ENCODE measurements at places on chromosomes 6 and 20.
A peak's percentile ranks its signal among the peaks of the same experiment; 100 is the strongest.

GRCh38 chr6:125732398-125732797 is 17.0 kb upstream of the HEY2 start:
- DNase-seq = no peak

DNA sequence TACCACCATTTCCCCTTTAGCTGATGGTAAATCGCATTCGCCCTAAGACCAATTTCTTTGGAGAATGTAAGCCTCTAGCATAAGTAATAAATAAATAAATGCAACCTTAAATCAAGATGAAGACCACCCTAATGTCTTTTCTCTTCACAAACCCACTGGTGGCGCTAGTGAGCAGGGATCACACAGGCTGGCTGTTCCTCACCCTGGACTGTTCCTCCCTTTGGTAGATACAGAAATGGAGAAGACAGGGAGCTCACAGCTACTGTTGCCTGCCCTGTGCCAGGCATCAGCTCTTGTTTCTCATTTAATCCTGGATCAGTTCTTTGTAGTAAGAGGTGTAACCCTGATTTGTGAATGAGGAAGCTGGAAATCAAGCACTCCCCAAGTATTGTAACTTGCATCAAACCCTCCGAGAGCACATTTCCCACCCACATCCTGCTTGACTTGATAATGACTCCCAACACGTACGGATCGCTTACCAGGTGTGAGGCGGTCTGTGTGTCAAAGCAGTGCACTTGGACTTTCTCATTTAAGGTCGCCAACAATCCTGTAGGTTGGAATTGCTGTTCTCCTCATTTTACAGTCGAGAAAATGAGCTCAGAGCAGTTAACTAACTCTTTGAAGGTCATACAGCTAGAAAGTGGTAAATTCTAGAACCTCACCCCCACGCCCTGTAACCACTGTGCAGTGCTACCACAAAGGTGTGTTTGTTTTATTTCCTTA is 236.1 kb downstream of the TSHZ2 start:
- DNase-seq = no peak

GRCh38 chr6:136324686-136325380 is 35.2 kb upstream of the BCLAF1 start:
- no peak for DNase-seq

DNA sequence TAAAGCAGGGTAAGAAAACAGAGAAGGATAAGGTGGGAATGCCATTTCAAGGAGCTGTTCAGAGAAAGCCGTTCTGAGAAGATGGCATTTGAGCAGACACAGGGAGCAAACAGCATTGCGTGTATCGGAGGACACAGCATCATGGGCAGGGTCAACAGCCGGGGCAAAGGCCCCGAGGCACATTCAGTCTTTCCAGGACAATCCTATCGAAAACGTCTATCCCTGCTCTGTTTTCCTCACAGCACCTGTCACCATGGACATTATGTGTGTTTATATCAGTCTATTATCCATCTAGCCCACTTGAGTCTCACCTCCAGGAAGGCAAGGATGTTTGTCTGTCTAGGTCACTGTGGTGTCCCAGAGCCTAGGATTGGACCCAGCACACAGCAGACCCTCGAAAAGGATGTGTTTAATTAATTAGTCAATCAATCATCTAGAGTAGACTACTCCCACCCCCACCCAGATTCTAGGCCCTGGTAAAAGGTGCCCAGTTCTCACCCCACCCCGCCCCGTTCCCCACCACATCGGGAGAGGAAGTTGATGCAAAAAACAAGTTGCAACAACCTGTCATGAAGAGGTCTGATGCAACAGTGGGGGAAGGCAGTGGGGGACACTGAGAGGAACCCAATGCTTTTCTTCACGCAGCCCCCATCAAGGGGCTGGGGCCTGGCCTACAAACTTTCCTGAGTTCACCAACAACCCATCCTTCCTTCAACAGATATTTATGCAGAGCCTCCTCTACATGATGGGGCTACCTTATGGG is 66.6 kb downstream of the PREX1 start:
- no peak for DNase-seq

DNA sequence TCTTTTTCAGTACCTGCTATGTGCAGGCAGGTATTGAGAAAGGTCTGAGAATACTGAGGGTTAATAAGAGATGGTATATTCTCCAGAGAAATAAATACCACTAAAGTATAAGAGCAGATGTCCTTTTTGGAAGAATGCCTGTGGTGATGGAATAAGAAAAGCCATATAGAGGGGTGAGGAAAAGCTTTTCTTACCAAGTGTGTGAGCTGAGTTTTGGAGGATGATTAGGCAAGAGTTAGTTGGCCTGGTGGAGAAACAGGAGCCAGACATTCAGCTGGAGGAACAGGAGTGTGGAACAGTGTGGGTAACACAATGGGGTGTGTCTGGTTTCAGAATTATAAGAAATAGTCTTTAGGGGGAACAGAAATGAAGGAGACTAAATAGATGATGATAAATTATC is 19.9 kb downstream of the ZNF451 start:
- no peak for DNase-seq

DNA sequence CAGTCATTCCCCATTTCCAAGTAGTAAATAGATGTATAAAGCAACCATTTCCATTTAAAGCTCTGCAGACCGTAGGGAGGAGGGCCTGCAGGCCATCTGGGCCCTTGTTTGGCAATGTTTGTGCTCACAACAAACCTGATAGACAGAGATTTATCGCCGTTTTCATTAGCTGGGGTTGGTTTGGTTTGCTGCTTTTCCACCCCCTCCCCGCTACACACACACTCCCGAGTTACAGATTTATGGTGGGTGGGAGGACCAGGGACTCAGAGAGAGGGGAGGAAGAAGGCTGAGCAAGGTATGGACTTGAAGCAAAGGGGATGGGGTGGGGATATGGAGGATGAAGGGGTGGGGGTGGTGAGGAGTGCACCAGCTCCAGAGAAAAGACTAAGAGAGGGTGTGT is 36.6 kb upstream of the FOXP4 start:
- no peak for DNase-seq

GRCh38 chr6:53672237-53672636 is 6.7 kb upstream of the KLHL31 start:
- DNase-seq = no peak

GRCh38 chr6:168333039-168333438 is 13.5 kb upstream of the DACT2 start:
- no peak for DNase-seq

DNA sequence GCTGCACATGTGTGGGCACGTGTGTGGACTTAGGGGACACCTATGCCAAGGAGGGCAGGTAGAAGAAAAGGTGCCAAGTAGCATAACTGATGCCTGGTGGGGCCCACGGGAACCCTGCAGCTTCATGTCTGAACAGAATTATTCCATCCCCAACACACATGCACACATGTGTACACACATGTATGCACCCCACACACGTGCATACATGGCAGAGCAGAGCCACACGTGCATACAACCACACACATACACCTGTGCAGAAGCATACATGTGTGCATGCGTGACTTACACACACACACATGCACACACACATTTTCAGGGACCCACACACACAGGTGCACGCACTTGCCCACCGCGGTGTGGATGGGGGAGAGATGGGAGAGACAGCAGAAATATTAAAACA is 51.7 kb upstream of the CHRNA4 start:
- DNase-seq = no peak

DNA sequence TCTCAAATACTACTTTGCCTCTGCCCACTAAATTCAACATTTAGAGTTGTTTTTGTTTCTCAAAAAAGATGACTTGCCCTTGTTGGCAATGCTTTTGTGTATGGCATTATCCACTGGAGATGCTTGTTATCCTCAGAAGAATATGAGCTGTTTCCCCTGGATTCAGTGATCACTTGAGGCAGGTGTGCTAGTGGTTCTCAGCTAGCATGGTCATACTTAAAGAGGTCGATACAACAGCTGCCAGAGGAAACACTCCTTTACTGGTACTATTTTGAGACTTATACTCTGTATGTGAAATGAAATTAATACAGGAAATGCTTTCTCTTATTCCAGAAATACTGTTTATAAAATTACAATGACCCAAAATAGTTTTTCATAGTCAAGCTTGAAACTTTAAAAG is 122.5 kb downstream of the HIVEP1 start:
- DNase-seq = no peak

DNA sequence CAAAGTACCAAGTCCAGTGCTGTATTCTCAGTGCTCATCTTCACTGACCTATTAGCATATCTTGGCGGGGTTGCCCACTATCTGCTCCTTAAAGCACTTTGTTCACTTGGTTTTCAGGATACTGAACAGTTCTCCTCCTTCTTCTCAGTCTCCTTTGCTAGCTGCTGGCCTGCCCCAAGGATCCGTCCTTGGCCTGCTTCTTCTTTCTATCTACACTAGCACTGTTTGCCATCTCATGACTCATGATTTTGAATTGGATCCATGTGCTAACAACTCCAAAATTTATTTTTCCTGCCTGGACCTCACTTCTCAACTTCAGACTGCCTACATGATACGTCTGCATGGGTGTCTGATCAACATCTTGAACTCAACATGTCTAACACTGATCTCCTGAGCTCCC is 15.5 kb downstream of the TPD52L1 start:
- DNase-seq = no peak

DNA sequence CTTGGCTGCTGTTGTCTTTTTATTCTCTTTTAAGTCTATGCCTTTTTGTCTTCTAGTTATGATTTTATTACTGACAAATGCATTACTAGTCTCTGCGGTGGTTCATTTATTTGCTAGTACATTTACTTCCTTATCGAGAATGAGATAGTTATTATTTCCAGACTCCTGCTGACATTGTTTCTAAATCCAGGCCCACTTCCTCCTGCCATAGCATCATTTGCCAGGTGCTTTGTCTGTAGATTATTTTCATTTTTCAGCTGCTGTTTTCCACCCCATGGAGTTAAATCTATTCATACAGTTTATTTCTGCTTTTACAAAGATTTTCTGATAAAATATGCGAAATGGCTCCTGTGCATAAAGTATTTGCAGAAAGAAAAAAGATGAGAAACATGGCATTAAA is 459.7 kb downstream of the MMUT start:
- no peak for DNase-seq

DNA sequence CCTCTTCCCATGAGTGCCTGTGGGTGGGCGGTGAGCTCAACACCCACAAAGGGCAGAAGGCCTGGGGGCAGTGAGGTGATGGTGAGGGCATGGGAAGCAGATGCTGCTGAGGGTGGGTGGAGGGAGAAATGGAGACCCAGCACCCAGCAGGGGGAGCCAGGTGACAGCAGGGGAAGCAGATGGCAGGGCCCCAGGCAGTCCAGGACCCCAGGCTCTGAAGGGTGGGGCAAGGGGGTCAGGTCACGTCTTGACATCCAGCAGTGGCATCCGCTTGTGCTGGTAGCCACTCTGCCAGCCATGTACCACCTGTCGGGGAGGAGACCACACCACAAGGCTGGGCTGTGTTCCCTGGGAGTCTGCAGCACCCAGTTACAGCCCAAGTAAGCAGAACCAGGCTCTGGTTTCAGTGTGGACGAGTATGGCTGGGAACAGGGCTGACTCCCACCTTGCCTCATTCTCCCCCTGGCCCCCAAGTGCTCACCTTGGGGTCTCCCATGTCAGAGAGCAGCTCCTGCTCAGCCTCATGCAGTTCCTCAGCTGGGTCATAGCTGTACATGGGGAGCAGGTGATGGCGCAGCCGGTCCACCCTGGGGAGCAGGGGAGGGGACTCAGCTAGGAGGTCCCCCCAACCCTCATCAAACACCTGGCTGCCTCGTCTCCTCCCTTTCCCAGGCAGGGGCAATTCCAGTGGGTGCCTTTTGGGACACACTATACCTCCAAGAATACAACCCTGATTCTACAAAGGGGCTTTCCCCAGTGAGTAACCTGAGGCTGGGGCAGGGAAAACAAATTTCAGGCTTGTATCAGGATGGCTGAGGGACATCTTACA is 2.0 kb downstream of the SMIM29 start:
- DNase-seq = peak; percentile 48

- no peak for DNase-seq
Observed at GRCh38 chr6:18028332-18028731, 40.9 kb upstream of the KIF13A start.
